Fibroblast of pulmonary artery (primary cell): ENCODE measurements at places on chromosomes 3 and 15.
A peak's percentile ranks its signal among the peaks of the same experiment; 100 is the strongest.

DNA sequence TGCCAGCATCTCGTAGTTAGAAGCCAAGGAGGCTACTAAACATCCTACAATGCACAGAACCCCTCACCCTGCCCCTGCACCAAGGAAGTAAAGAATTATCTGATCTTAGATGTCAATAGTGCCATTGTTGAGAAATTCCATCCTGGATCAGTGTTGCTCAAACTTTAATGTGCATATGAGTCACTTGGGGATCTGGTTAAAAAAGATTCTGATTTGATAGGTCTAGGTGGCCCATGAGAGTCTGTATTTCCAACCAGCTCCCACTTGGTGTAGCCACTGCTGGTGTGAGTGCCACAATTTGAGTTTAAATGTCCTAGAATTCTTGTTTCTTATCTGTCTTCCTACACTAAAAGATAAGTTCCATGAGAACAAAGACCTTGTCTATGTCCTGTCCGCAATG is 43.7 kb downstream of the TMEM45A start:
- peak; percentile 33 for DNase-seq

DNA sequence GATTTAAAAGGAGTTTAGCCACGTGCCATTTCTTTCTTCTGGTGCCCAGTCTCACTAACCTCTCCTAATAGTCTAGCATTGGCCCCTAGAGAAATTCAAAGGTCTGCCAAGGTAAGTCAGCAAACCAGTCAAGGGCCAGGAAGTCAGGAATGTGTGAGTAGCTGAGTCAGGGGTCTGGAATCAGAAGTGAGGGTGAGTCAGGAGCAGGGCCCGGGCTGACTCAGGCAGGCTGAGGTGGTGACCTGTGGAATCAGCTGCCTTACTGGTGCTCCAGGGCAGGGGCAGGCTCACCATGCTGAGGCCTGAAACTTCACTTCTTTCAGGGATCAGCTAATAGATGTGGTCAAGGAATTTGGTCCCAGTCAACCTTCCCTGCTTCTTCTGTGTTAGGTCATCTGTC is 105.8 kb upstream of the MYZAP start:
- DNase-seq: peak; percentile 76

- DNase-seq: no peak
Measured at GRCh38 chr3:150793641-150794040, 30.7 kb upstream of the SIAH2 start.

GRCh38 chr15:48784756-48785155 is 26.1 kb downstream of the CEP152 start:
- DNase-seq: no peak
